NCI-H460 (cell line): ENCODE measurements at places on chromosomes 5 and 9.
A peak's percentile ranks its signal among the peaks of the same experiment; 100 is the strongest.

GRCh38 chr9:111999319-111999718 is 102.7 kb downstream of the UGCG start:
- no peak for DNase-seq

DNA sequence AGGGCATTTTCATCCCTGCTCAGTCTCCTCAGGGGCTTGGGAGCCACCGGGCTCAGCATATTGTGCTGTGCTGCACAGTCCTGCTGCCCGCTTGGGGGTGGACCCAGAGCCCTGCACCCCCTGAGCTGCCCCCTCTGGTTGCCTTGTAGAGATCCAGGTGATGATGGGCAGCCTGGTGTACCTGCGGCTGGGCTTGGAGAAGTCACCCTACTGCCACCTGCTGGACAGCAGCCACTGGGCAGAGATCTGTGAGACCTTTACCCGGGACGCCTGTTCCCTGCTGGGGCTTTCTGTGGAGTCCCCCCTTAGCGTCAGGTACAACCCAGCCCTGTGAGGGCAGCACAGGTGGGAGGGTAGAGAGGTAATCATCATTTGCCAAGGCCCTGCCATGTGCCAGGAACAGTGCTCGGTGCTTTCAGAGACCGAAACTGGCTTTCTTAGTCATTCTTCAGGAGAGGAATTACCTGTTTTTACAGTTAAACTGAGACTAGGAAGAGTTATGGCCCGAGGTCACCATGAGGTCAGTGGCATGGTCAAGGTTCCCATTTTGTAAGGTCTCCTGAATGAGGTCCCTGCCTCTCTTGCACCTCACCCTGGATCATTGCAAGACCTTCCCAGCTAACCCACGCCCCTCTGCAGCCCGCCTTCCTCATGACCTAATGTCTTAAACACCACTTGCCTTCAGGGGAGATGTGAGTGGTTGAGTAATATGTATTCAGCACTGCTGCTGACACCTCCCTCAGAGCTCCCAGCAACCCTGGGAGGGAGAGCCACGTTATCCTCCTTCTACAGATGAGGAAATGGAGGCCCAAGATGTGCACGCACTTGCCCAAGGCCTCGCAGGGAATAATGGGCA is 7.5 kb downstream of the NHP2 start:
- peak; percentile 51 for DNase-seq

GRCh38 chr9:114824110-114824509 is 18.3 kb upstream of the TNFSF15 start:
- no peak for DNase-seq

- no peak for DNase-seq
These were observed 1018.0 kb downstream of the CDH18 start for GRCh38 chr5:18970000-18970399.

- no peak for DNase-seq
These were observed 206.8 kb downstream of the NR3C1 start for GRCh38 chr5:143196601-143197259.

GRCh38 chr5:87263498-87263897 is 4.2 kb upstream of the RASA1 start:
- DNase-seq = no peak

GRCh38 chr5:10474521-10475075 is 32.9 kb downstream of the ROPN1L start:
- DNase-seq = no peak

GRCh38 chr5:74103131-74104023 is 477.4 kb downstream of the ARHGEF28 start:
- DNase-seq = no peak

GRCh38 chr9:134942011-134942787 is 24.5 kb upstream of the FCN1 start:
- no peak for DNase-seq

DNA sequence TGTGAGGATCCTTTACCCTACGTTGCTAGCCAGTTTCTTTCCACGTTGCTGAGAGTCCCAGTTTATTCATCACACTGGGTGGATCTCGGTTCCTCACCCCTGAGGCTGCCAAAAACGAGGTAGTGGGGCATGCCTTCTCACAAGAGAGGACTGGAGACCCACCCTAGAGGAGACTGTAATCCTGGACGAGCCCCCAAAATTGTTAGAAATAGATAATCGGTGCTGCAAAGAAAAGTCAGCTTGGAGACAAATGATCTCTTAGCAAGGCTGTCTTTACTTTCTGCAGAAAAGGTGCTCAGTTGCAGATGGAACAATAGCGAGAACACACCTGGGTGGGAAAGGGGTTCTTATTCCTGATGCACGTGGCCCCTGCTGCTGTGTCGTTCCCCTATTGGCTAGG is 101.8 kb downstream of the TMEM167A start:
- DNase-seq = no peak

- DNase-seq = no peak
These were observed 1.7 kb downstream of the TUT7 start for GRCh38 chr9:86352440-86353077.
